ENCODE measurements at places on chromosomes 6 and 20.

- DNase-seq: no peak
Observed at GRCh38 chr20:61391812-61392520, 139.9 kb downstream of the CDH4 start.

GRCh38 chr6:30686009-30686907 is at the start of gene PPP1R18:
TSS of gene PPP1R18 (minus strand) at chr6:30686645. CDS start at chr6:30686018, 627 bp downstream.
- peak; percentile 72 for DNase-seq

- no peak for DNase-seq
Observed at GRCh38 chr20:58216334-58216733, 12.1 kb downstream of the ANKRD60 start.

- peak; percentile 50 for DNase-seq
Observed at GRCh38 chr6:127342946-127343808, at the start of gene ECHDC1. TSS of gene ECHDC1 (minus strand) at chr6:127343609. CDS start at chr6:127331028, 12,581 bp downstream.

- DNase-seq: no peak
Observed at GRCh38 chr20:23503649-23504048, 12.7 kb downstream of the CST8 start.

DNA sequence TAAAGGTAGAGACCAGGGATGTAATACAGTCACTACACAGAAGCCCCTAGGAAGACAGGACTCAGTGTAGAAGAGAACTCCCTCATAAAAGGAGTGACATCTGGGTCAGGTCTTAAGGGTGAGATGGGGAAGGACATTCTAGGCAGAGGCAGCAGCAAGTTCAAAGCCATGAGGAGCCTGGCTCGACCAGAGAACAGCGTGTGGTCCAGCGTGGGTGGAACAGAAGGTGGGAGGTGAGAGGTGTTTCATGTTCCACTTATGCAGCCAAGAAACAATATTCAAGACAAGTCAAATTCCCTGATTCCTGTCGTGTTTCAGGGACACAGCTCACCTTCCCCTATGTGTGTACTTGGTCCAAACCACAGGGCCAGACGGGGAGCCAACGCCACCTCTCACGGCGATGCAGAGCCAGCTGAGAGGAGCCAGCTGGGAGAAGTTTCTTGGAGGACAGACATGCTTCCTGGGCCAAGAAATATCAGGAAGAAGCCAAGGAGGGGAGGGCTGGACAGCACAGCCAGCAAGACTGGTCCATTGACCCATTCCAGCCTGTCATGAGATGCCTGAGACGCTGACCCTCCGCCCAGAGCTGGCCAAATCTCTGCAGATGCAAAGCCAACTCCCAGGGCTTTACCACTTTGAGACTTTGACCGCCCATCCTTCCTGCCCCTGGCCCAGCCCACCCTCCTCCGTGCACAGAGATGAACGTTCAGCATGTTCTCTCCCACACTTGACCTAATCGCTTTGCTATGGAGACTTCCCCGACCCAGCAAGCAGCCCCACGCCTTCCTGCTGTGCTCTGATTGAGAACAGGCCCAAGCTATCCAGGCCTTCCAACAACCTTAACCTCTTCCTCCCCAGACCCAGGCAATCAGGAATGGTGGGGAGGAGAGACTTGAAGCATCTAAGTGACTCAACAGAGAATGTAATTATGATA is 113.8 kb downstream of the PRND start:
- DNase-seq: no peak

DNA sequence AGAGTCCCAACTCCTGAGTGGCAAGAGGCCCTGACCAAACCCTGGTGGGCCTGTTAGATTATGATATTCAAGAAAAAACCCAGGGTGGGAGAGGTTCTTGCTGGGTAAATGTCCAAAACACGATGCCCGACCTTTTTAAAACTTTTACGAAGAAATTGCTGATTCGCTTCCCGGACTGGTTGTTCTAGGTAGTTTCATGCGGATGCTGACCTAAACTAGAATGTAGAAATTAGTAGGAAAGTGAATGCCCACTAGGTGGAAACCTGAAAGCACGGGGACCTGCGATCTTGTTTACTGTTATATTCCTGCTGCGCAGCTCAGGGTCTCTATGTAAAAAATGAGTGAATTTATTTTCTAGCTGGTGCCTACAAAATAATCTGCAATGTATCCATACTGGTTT is 2.3 kb downstream of the RAE1 start:
- no peak for DNase-seq

DNA sequence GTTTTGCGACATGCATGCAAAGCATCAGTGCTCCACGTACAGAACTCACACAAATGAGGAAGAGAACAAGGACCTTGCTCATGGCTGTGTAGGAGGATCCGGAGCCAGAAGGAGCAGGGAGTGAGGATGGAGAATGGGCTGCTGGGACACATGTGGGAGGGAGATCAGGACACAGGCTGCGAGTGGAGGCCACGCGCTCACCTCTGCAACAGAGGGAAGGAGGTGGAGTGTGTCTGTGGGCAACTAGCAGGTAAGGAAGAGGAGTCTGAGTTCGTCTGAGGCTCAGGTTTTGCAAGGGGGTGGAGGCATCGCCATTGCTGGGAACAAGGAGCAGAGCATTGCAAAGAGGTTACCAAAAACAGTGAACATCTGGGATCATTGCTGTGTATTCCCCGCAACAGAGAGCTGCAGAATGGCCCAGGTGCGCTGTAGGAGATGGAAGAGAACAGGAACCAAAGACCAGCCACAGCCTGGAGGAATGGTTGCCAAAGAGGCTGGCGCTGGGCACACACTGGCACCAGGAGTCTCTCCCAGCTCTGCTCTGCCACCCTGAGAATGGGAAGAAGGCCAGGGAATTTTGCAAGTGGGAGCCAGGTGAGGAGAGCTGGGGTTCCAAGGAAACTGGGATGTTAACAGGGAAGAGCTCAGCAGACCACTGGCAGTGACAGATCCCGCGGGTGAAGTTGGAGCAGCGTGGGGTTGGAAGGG is 90.0 kb upstream of the RPS6KA2 start:
- DNase-seq: no peak

DNA sequence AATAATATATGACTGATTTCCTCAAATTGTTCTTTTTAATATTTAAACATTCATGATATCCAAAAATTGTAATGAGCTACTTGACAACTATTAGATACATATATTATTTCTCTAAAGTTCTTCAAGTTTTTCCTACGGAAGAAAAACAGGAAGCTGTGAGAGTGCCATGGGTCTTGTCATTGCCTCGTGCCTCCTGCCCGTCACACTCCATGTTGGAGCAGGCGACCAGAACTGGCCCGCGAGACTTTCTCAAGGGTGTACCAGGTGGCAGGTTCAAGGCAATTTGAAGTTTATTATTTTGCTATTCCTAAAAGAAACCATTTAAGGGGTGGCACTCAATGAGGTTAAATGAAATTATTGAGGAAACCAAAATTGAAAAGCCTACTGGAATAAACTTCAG is 337.2 kb downstream of the HACE1 start:
- no peak for DNase-seq

- DNase-seq: no peak
Observed at GRCh38 chr6:44266347-44266746, 996 bp upstream of the NFKBIE start.

DNA sequence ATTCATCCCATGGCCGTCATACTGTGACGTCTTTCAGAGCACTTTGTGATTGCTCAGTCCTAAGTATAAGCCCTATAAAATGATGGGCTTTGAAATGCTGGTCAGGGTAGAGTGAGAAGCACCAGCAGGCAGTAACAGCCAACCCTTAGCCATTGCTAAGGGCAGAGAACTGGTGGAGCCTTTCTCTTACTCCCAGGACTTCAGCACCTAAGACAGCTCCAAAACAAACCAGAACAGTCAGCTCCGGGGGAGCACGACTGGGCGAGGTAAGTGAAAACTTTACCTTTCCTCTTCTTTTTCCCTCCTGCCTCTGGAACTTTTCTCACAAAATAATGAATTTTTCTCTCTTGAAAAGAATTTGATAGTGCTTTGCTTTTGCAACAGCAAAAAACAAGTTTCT is at the start of gene VIP:
VIP (plus strand) TSS at position 104 of the 400 bp plus-strand sequence. CDS start 1,381 bp downstream, outside the sequence.
- DNase-seq: no peak

GRCh38 chr6:83808005-83808404 is 45.2 kb upstream of the RIPPLY2 start:
- no peak for DNase-seq

DNA sequence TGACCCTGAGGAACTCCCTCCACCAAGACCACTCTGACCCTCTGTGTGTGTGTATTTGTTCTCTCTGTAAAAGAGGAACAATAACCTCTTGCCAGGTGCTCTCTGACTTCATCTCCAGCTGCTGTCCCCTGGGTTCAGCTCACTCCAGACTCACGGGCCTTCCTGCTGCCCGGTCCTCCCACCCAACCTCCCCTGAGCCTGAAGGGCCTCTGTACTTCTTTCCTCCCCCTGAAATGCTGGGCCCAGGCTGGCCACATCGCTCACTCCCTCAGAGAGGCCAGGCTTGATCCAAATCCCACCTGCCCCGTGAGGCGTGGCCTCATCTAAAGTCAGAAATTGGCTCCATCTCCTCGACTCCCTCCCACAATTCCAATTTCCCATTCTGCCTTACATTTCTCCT is 202.4 kb downstream of the PRKN start:
- no peak for DNase-seq

GRCh38 chr6:46688117-46688965 is 656 bp downstream of the TDRD6 start:
- DNase-seq: no peak

DNA sequence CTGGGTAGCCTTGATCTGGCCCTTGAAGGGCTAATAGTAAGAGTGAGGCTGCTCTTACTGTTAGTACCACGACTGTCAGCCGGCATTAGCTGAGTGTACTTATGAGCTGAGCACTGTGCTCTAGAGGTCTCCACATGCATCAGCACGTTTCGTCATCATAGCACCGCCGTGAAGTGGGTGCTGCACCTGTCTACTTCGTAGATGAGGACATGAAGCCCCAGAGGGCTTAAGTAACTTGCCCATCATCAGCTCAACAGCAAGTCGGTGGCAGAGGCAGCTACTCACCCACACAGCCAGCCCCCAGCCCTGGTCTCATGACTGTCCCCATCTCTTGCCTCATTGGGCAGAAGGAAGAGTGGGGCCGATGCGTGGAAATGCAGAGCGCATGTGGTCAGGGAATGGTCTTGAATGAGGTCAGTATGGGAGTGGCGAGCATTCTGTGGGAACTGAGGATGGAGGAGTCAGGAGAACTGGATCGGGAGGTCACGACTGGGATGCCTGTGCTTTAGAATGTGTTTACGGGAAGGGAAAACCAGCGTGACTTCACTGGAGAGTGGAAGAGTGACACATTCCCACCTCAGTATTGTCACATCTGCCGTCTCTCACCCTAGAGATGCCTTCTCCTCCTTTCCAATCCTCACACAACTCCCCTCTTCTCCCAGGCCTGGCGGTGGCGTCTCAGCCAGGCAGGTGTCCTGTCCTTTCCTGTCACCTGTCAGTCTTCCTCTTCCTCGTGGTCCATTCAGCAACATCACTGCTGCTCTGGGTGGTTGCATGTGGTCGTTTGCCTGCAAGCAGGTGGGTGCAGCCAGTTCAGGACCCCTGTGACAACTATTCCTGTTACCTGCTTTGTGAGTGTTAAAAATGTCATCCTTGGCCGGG is 6.0 kb downstream of the SYTL3 start:
- DNase-seq: no peak

- no peak for DNase-seq
Observed at GRCh38 chr6:17418281-17419188, 25.1 kb downstream of the CAP2 start.

DNA sequence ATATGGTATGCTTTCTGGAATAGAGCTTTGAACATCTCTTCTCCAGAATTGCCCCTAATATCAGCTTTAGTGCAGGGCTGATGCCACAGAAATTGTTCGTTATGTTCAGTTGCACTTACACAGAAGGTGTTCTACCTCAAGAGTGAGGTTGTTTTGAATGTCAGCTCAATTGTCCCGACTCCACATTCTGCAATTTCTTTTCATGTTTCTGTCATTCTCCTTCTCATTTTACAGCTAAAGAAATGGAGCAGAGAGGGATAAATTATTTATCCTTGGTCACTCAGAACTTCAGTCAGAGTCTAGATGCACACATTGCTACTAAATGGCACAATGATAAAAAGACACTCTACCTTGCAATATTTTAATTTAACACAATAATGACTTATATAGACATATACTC is 137.0 kb upstream of the CCN2 start:
- no peak for DNase-seq

GRCh38 chr20:20808016-20808415 is 95.6 kb upstream of the RALGAPA2 start:
- DNase-seq: no peak

GRCh38 chr6:18609715-18610114 is 222.6 kb downstream of the RNF144B start:
- DNase-seq: no peak

GRCh38 chr6:164533045-164533362 is 776.4 kb downstream of the C6orf118 start:
- no peak for DNase-seq

DNA sequence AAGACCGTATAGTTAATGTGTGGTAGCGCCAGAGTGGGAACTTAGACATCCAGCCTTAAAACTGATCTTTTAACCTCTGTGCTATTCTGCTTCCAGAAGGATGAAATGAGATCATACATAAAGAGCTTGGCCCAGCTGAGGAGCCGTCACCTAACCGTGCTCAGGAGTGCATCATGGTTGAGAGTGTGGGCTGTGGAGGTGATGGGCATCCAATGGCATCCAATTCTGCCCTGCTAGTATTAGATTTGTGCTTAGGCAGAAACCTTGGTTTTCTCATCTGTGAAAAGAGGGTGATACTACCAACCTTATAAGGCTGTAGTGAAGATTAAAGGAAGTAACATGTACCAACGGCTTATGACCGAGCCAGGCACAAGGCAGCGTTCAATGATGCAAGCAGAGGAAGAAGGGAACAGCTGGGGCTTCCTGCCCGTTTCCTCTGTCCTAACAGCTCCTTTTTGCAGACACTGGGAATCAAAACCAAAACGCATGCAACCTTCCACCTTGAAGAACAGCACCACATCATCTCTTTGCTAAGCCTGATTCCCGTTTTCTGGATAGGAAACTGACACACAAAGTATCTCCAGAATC is 1.3 kb downstream of the SLC22A16 start:
- no peak for DNase-seq

Data from stimulated activated CD8-positive, alpha-beta memory T cell treated with anti-CD3 and anti-CD28 coated beads, Interleukin-4, amount 100 ng/mL, for 4 hours (primary cell).